ENCODE measurements at places on chromosomes 12 and 14. TPM values are rescaled to one million over a fixed set of nuclear protein-coding genes. Genes with fewer than 3 reads are reported as not detected.

INSM2 gene
- not detected for total RNA-seq

DNA sequence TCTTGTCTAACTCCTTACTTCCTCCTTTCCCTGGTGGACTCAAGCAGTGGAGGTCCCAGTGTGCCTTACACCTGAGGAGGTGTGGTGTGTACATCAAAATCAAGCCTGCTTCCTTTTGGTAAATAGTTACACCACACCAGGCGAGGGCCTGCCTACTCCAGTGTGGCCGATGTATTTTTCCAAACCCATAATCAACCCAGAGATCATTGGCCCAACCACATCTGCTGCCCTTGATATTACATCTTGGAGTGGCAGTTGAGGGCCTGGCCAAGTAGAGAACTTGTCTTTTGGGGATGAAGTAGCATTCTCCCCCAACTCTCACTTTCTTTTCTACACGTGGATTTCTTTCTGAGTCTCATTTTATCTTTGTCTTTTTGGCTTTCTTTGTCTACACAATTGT, 187.4 kb downstream of the EFCAB11 start:
- no peak overlapping the region for H3K27ac ChIP-seq
- H3K36me3 ChIP-seq: no peaks in the 10 kb centered on the region
- no peak overlapping the region for H3K4me3 ChIP-seq
- DNase-seq: no peak
- H3K27me3 ChIP-seq: no peaks in the 10 kb centered on the region
- peaks cover 6% of the 10 kb centered on the region for H3K4me1 ChIP-seq

- no peak overlapping the region for H3K27ac ChIP-seq
- peaks cover 26% of the 10 kb centered on the region for H3K4me1 ChIP-seq
- H3K4me3 ChIP-seq: peak overlapping the region; percentile 74
- H3K36me3 ChIP-seq: no peaks in the 10 kb centered on the region
- H3K27me3 ChIP-seq: no peaks in the 10 kb centered on the region
These were observed 506 bp upstream of the NAP1L1 start for GRCh38 chr12:76084863-76085519.

DNA sequence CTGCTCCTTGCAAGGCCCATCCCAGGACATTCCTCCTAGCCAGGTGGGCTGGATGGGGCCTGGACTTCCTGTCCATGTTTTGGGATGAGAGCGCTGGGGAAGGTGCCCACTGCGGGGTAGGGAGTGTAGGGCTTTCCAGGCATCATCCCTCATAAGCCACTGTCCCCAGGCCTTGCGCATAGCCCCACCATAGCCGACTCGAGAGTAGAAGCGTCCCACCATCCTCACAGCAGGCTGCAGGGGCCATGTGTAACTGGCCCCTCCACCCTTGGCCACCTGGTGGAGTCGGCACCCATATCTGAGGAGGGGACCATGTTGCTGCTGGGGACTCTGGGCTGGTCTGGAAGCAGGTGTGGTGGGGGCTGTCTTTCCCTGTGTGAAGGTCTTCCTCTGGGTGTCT, 30.5 kb downstream of the SH2B3 start:
- no peak overlapping the region for H3K4me3 ChIP-seq
- peak; percentile 37 for DNase-seq
- H3K27ac ChIP-seq: peak overlapping the region; percentile 59
- no peaks in the 10 kb centered on the region for H3K36me3 ChIP-seq

RPL10L gene
- total RNA-seq: not detected

- no peaks in the 10 kb centered on the region for H3K4me1 ChIP-seq
- H3K27me3 ChIP-seq: no peaks in the 10 kb centered on the region
- H3K4me3 ChIP-seq: no peak overlapping the region
These were observed 189.3 kb downstream of the KCNA5 start for GRCh38 chr12:5232826-5233500.

- H3K27me3 ChIP-seq: no peaks in the 10 kb centered on the region
- H3K4me3 ChIP-seq: no peak overlapping the region
- no peaks in the 10 kb centered on the region for H3K4me1 ChIP-seq
- no peak for DNase-seq
- H3K36me3 ChIP-seq: no peaks in the 10 kb centered on the region
These were observed 103.3 kb downstream of the C12orf75 start for GRCh38 chr12:105433804-105434203.

PTHLH gene
- total RNA-seq: not detected

GRCh38 chr12:12891881-12892355, 556 bp downstream of the GPRC5A start:
- no peak overlapping the region for H3K27ac ChIP-seq
- H3K4me3 ChIP-seq: peak overlapping the region; percentile 86
- no peaks in the 10 kb centered on the region for H3K36me3 ChIP-seq
- peaks cover 5% of the 10 kb centered on the region for H3K4me1 ChIP-seq

DNA sequence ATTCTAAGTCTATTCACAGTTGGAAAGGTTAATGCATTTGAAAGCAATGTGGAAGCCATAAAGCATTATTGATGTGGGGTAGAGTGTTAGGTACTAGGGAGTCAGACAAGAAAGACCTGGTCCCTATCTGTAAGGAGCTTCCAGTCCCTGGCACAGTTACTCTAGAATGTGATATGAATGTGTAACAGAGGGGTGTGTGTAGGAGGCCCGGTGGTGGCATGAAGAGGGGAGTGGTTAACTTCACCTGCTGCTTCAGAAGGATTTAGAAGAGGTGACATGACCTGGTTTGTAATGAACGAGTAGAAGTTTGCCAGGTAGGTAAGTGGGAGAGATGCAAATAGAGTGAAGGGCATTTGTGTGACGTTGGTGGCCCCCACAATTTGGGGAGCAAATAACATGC, 15.1 kb upstream of the GALNT6 start:
- no peak overlapping the region for H3K4me3 ChIP-seq
- H3K27ac ChIP-seq: no peak overlapping the region
- no peaks in the 10 kb centered on the region for H3K27me3 ChIP-seq
- H3K4me1 ChIP-seq: no peaks in the 10 kb centered on the region

All from GM23338 (cell line).